NCI-H446 (cell line): ENCODE measurements at places on chromosomes 1 and 21.
A peak's percentile ranks its signal among the peaks of the same experiment; 100 is the strongest.

DNA sequence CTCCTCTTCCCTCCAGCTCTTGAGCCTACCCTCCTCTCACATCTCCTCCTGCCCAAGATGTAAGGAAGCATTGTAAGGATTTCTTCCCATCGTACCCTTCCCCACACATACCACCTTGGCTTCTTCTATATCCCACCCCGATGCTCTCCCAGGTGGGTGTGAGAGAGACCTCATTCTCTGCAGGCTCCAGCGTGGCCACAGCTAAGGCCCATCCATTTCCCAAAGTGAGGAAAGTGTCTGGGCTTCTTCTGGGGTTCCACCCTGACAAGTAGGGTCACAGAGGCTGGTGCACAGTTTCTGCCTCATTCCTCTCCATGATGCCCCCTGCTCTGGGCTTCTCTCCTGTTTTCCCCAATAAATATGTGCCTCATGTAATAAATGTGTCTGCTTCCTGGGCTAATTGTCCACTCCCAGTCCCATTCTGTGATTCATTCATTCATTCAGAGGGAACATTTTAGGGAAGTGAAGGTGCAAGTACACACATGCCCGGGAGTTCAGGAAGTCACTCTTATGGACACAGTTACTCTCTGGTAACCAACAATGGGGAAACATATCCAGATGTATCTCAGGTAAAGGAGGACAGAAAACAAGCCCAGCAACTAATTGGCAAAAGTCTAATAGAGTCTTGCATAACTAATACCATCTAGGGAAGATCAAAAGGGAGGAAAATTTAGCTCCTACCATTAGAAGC, 1.9 kb downstream of the SPRR4 start:
- DNase-seq, result no peak

DNA sequence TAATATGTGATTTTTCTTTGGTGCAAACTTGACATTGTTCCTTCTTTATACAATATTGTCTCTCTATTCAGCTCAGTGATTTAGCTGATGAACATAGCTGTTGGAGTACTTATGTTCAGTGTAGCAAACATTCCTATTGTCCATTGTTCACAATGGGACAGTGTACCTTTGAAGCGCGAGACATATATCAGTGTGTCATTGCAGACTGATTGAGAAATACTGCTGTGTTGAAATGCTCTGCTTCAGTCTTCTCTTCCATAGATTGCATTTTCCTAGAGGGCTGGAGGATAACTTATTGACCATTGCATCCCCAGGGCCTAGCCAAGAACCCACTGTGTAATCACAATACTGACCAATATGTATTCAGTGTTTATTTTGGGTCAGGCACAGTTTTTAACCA, 46.5 kb downstream of the HLX start:
- no peak for DNase-seq

GRCh38 chr1:183251101-183251958, 65.3 kb downstream of the LAMC2 start:
- DNase-seq, result no peak

- DNase-seq, result no peak
Observed at GRCh38 chr21:44485254-44485793, 30.0 kb downstream of the LRRC3 start.

GRCh38 chr21:15964236-15964855, 234.6 kb downstream of the USP25 start:
- DNase-seq, result peak; percentile 2

DNA sequence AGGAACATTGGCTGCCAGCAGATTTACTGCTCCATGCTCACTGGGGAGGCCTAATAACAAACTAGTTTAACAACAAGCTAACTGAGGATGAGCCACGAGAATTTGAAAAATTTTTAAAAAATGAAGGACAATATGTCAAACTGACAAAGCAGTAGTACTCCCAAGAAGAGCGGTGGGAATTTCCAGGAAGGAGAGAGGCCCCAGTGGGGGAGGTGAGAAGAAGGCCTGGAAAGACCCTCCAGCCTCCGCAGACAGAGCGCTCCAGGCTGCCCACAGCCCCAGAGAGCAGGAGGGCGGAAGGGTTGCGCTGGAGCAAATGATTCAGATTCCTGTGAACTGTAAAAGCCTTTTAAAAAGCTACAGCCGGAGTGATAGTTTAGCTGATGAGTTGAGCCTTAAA, 78.5 kb downstream of the SIPA1L2 start:
- no peak for DNase-seq
